ENCODE measurements at places on chromosomes 2 and 18.

DNA sequence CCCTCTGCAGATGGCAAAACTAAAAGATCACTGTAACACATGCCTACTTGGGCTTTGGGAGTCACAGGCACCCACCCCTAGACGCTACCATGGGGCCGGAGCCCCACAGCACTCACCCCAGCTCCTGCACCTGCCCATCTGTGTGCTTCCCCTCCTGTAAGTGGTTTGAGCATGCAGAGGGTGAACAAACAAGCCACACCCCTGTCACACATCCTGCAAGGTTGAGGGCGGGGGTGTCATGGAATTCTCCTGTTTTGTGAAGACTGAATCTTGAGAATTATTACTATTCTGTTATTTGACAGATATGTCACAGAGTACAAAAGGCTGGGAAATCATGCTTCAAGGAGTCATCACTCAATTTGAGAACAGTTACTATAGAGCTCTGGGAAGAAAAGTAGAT lies 60.9 kb downstream of the RFTN2 start:
- DNase-seq, result no peak

GRCh38 chr2:167293172-167293781 lies 405.0 kb downstream of the XIRP2 start:
- no peak for DNase-seq

- DNase-seq, result no peak
Measured at GRCh38 chr2:201639205-201639604, 4.1 kb downstream of the TMEM237 start.

GRCh38 chr2:177478907-177479306 lies 86.3 kb downstream of the AGPS start:
- DNase-seq, result no peak

DNA sequence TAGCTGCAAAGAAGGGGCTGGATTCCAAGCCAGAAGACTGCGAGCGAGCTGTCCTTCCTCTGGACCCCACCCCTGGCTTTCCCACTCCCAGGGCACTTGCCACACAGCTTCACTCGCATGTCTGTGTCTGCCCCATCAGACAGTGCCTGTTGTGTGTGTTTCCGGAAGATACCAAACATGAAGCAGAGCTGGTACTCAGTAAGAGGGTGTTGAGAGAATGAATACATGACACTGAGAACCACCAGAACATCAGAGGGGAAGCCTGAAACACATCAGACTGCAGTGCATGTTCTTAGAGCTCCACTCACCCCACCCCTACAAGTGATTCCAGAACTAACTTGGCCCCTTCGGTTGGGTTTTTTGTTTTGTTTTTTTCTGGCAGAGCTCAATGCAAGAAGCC lies 181.5 kb downstream of the TTC32 start:
- DNase-seq, result no peak

GRCh38 chr2:128562471-128563347 lies 244.0 kb upstream of the HS6ST1 start:
- DNase-seq, result no peak

- no peak for DNase-seq
Measured at GRCh38 chr2:159094173-159094737, 125.8 kb downstream of the TANC1 start.

DNA sequence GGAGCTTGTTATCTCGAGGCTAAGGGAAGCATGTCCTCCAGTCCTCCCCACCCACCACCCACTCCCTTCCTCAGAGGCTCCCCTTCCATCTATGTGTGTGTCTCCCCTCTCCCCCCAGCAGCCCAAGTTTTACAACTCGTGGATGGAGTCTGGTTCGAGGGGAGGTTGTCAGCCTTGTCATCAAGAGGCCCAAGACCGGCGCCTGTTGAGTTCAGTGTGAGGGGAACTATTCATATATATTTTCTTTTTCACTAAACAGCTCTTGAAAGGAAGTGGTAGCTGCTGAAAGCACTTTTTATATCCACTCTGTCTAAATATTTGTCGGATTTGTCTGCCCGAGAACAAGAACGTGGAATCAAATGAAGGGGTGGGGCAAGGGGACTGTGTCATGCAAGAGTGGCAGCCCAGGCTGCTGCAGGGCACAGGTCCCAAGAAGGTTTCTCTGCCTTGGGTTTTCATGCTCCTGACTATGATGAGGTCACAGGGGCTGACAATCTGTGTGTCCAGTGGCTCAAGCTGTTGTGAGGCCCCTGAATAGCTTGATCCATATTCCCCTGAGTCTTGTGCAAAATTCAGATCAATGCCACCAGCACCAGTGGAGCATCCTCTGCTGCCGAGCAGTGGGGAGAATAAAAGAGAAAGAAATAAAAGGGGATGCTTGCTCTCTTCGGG lies 35.0 kb downstream of the NRP2 start:
- no peak for DNase-seq
